ENCODE measurements at places on chromosomes 5 and 9.

DNA sequence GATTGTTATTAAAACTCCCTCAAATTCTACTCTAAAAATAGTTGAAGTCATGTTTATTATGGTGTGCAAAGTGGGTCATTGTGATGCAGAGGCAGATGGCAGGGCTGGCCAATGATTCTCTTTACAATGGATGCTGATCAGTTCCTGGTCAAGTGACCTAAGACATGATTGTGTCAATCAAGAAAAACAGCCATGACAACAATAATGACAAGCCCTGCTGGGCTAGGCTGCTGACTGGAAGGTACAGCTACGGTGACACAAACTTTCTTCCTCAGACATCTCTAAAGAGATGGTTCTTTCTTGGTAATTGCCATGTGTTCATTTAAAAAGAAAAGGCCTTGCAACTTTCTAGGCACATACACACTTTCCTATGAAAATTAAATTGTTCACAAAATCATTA, 3.6 kb downstream of the SLC24A2 start:
- DNase-seq, result no peak

- no peak for DNase-seq
Measured at GRCh38 chr5:14445013-14445412, 136.6 kb upstream of the OTULINL start.

GRCh38 chr5:38331831-38332230, 73.5 kb downstream of the EGFLAM start:
- DNase-seq, result no peak

DNA sequence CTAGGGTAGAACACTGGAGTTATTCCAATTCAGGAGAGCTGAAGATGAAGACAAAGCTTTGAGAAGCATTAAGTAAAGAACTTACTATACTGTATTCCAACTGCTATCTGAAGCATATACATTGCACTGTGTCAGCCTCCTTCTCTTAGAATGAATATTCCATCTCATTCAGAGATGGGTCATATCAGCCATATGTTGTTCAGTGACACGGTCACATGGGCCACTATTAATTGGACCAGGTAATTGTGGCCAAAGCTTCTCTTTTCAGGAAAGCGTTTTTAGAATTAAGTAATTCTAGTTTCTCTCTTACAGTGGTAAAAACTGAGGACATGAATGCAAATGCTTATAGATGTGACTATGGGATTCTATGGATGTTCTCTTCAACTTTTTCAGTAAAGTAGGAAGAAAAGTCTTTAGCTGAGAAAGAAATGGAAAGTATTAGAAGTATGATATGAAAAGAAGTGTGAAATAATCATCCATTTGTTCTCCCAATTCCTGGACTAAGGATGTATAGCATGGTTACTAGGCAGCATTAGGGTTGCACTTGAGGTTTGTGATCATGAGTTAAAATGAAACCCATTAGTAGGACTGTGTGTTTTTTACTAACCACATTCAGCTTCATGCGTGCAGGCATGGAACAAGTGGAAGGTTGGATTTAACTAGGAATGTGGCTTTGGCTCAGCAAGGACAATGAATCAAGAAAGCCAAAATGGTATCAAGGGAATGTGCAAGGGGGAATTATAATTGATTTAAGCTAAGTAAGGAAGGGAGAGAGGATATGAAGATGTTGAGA, 40.9 kb downstream of the CETN3 start:
- no peak for DNase-seq

DNA sequence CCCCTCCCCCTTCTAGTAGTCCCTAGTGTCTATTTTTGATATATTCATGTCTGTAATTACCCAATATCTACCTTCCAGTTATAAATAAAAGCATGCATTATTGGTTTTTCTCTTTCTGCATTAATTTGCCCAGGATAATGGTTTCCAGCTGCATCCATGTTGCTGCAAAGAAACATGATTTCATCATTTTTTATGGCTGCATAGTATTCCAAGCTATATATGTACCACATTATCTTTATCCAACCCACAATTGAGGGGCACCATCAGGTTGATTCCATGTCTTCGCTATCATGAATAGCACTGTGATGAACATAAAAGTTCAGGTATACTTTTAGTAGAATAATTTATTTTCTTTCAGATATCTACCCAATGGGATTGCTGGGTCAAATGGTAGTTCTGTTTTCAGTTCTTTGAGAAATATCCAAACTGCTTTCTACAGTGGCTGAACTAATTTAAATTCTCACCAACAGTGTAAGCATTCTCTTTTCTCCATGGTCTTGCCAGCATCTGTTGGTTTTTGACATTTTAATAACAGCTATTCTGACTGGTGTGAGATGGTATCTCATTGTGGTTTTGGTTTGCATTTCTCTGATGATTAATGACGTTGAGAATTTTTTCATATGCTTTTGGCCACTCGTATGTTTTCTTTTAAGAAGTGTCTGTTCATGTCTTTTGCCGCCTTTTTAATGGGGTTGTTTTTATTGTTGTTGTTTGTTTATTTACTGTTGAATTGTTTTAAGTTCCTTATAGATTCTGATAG, 746.1 kb upstream of the MEF2C start:
- no peak for DNase-seq

GRCh38 chr9:12640016-12640587, 53.1 kb upstream of the TYRP1 start:
- no peak for DNase-seq

GRCh38 chr5:137630972-137631370, 104.9 kb downstream of the KLHL3 start:
- DNase-seq, result no peak

GRCh38 chr9:6816581-6816980, 58.8 kb downstream of the KDM4C start:
- DNase-seq, result no peak

- DNase-seq, result no peak
Measured at GRCh38 chr5:4188704-4189103, 593.1 kb downstream of the IRX1 start.

GRCh38 chr5:144308906-144309670, 138.4 kb downstream of the KCTD16 start:
- DNase-seq, result peak; percentile 24

- DNase-seq, result no peak
Measured at GRCh38 chr5:176360894-176361436, 599 bp downstream of the KIAA1191 start.

DNA sequence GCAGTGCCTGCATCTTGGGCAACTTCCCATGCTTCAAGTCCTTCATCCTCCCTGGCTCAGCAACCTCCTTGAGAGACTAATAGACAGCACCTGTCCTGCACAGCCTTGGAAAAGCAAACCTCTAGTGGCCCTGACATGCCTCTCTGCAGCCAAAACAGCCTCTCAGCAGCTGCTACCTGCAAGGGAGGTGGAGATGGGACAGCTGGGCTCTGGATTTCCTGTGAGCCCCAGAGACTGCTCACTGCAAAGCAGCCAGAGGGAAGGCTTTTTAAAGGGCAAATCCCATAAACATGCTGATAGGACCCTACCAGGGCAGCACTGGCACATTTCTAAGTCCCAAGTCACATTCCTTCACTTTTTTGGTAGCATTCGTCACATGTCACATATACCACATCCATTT, 31.5 kb upstream of the MYORG start:
- no peak for DNase-seq

DNA sequence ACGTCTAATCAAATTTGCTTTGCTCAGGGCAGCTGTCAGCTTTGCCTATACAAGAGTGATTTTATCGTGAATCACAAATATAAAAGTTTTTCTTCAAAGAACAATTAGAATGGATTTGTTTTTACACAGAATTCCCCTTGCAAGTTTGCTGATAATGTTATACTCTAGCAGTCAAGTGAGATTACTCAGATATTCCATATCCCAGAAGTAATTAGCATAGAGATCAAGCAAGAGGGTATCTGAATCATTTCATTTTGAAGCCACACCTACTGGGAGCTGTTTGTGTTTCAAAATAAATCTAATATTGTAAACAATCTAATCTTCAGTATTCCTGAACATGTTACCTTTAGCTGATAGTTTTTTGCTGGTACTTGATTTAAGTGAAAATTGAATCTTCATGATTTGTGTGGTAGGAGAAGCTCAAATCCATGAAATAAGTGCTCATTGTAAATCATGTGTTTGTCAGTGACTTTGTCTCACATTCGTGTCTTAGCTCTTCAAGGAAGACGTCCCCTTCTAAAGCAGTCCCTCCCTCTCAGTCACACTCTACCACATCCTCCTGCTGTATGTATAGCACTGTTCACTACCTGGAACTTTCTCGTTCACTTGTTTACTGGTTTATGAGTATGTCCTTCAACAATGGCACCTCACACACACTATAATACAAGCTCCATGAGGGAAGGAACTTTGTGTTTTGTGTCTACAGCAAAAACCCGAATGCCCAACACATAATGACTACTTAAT, 3.3 kb upstream of the TTC39B start:
- no peak for DNase-seq

- DNase-seq, result no peak
Measured at GRCh38 chr9:78236551-78236910, 656 bp downstream of the CEP78 start.

DNA sequence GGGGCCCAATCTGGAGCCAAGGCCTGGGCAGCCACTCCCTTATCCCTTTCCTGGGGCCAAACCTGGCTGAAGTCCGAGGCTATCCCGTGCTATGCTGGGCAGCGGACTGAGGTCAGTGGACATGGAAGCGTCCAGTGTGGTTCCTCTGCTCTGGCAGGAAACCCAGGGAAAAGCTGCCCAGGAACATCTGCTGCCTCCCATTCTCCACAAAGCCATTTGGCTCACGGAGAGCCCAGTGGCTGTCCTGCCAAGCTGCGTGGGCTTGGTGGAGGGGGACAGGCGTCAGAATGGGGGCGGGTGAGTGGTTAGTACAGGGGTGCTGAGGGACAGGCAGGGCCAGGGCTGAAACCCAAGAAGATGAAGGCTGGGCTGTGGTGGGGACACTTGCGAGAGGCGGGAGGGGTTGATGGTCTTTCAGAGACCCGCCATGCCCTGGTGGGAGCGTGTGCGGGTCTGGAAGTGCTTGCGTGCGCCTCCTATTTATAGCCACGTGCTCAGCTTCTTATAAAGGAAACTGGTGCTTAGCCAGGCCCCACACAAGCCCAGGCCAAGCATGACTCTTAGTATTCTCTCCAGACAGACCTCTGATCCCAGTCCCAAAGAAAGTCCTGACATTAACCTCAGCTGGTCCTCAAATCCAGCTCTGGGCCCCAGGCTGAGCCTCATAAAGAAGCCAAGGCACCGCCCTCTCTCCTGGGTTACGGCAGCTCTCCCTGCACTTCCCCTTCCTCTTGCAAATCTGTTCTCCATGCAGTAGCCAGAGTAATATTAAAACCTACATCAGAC, 9.4 kb upstream of the SLC6A7 start:
- no peak for DNase-seq

GRCh38 chr5:102561894-102562760, 63.3 kb upstream of the SLCO6A1 start:
- no peak for DNase-seq

DNA sequence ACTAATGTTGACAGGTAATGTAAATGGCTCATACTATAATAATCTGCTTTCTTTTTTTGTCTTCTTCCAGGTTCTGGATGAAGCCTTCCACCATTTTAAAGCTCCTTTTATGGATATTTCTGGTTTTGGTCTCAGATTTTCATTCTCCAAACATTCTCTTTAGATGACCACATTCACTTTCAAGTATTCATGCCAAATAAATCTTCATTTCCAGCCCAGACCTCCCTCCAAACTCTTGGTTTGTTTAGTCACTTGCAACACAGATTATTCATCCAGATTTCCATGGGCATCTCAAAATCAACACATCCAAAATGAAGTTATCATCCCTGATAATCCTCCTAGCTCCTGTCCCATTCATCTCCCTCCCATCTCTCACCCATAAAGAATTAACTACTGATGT, 40.3 kb upstream of the SVEP1 start:
- no peak for DNase-seq

DNA sequence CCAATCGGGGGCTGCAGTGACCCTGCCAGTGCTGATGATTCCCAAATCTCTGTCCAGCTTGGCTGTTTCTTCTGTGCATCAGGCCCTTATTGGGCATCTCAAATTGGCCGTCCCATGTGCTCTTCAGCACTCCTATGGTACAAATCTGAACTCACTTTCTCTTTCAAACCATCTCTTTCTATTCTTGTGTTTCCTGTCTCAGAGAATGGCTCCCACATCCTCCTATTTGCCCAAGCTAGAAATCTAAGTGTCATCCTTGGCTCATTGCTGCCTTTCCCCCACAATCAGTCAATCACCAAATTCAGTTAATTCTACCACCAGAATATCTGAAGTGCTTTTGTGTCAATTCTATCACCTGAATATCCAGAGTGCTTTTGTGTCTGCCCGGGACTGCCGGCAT, 336.6 kb downstream of the CWC27 start:
- no peak for DNase-seq

DNA sequence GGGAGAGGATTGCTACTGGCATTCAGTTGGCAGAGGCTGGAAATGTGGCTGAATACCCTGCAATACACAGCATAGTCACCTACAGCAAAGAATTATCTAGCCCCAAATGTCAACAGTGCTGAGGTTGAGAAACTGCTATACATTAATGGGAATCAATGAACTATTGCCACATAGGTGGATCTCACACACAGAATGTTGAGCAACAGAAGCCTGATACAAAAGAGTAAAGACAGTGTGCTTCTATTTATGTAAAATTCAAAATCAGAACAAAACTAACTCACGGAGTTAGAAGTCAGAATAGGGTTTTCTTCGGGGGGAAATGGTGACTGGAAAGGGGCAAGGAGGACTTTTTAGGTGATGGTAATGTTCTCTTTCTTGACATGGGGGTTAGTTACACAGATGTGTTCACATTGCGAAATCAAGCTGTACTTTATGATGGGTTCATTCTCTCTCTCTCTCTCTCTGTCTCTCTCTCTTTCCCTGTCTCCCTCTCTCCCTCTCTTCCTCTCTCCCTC, 45.7 kb upstream of the PANK3 start:
- no peak for DNase-seq

DNA sequence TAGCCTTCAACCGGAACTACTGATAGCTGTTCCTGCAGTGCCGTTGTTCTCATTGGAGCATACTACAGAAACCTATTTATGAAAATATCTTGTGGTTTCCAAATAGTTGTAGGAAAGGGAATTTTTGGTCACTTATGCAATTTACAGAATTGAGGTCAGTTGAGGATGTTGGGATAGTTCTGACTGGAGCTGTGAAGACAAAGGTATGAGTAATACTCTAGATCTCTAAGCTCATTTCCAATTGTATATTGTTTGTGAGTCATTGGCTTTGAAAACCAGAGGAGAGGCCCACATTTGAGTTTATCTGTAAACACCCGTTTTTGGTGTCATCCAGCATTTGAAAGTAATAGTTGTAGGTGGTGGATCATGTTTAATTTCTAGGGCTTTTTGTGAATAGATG, 561.3 kb upstream of the WWC1 start:
- peak; percentile 77 for DNase-seq

DNA sequence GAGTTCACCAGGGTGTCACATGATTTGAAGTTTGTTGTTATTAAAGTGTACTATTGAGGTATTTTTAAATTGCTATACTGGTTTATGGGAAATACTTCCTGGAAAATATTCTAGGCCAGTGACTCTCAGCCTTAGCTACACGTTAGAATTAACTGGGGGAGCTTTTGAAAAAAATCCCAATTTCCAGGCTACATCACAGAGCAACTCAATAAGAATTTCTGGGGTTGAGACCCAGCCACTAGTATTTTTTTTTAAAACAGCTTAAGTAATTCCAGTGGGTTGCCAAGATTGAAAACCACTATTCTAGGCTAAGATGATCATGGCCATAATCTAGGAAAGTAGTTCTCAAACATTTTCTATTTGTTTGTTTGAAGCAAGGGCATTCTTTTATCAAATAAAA, 142.9 kb upstream of the GRIA1 start:
- no peak for DNase-seq

GRCh38 chr5:145587710-145588109, 247.4 kb downstream of the PRELID2 start:
- DNase-seq, result peak; percentile 65

- no peak for DNase-seq
Measured at GRCh38 chr5:98576275-98576674, 197.2 kb upstream of the RGMB start.
